Activated CD4-positive, alpha-beta T cell treated with anti-CD3 and anti-CD28 coated beads for 24 hours (primary cell): ENCODE measurements at places on chromosomes 1 and 21.

GRCh38 chr1:208088319-208088718, 155.9 kb downstream of the PLXNA2 start:
- no peak for DNase-seq

- DNase-seq: no peak
Observed at GRCh38 chr1:39086865-39087409, 60.8 kb downstream of the NDUFS5 start.

DNA sequence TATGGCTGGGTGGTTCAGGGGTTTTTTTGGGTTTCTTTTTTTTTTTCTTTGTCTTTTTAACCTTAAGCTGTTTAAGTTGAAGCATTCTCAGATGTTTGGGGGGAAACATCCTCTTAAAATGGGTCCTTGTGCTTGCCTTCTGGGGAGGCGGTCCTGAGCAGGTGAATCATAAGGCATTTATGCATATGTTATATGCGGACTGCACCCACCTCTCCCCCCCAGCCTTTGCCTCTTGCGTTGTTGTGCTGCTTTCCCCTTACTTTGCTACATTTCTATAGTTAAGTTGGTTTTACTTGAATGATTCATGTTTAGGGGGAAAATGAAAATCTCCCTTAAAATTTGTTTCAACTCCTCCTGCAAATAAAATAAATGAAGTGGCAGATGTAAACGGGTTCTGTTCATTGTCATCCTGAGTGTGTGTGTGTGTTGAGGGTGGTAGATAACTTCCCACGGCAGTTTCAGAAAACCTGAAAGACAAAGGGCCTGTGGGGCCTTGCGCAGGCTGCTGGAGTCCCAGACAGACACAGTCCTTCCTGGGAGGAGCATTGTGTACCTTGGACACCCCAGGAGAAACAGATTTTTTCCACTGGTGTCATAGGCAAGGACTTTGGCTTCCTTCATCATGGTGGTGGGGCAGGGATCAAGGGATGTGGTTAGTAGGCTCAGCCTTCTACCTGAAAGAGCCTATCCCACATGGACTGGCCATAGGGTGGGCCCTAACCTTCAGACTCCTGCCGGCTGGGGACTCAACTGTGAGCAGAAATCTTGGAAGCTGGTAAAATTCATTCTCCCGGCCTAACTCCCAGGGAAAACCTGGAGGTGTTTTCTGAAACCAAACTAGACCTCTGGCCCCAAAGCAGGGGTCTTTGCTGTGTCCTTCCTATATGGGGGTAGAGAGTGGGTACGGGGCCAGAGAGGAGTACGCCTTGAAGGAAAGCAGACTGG, 926 bp upstream of the SH3D21 start:
- no peak for DNase-seq

- no peak for DNase-seq
Observed at GRCh38 chr1:19372136-19372514, 60.0 kb downstream of the SLC66A1 start.

DNA sequence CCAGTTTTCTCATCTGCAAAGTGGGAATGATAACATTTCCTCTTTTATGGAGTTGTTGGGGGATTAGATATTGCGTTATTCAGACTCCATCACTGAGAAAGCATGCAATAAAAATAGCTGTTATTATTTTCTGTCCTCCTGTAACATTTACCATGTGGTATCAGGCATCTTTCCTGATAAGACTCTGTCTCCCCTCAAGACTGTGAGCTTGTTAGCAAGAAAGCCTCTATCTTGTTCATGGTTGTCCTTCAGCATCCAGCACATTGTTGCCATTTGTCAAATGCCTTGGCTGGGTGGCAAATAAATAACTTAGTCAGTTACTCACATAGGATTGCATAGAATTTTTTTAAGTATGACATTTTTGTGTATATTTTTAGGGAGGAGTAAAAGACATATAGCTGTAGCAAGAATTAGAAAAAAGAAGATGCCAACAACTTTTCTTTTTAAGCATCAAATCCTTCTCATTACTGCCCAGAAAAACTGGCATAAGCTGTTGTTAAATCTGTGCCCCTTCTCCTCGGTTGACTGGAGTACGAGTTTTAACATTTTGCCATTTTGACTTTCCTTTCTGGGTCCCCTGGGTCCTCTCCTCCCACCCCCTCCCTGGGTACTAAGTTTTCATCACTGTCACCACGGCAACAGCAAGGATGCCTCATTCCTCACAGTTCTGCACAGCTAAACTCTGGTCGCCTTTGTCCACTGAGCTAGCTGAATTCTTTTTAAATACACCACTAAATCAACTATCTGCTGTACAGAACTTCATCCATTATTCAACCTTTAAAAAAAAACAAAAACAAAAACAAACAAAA, 1.0 kb upstream of the JAM2 start:
- no peak for DNase-seq

GRCh38 chr1:89725011-89725370, 92.1 kb downstream of the LRRC8C start:
- DNase-seq: no peak

GRCh38 chr21:15521644-15522001, 208.2 kb upstream of the USP25 start:
- no peak for DNase-seq

- DNase-seq: no peak
Observed at GRCh38 chr1:20480951-20481617, 4.9 kb downstream of the CAMK2N1 start.

DNA sequence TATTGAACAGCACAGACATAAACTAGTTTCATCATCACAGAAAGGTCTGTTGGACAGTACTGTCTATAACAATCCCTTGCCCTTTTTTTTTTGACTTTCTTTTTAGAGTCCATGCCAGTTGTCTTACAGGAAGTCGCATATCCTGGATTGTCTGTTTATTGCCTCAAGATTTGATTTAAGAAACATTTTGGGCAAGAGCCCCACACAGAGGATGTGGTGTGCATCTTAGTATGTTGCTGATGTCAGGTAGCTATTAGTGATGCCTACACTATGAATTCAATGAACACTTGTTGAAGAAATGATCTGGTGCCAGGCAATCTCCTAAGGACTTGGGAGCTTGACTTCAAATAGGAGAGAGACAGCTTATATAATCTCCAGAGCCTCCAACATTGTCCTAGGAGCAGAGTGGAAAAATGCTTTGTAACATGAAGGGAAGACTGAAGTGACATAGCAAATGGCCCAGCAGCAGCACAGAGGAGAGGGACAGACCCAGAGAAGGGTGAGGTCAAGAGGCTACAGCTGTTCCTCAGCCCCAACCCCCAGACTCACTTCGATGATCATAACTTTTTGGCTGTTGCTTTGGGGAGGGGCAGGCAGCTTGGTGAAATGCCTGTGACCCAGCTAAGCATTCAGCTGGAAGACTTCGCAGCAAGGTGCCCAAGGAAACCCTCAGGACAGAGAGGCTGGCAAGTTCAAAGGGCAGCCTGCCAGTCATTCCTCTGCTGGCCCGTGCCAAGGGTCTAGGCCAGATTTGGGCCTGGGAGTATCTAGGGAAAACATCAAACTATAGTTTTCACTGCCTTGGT, 7.5 kb upstream of the RAB29 start:
- DNase-seq: no peak

DNA sequence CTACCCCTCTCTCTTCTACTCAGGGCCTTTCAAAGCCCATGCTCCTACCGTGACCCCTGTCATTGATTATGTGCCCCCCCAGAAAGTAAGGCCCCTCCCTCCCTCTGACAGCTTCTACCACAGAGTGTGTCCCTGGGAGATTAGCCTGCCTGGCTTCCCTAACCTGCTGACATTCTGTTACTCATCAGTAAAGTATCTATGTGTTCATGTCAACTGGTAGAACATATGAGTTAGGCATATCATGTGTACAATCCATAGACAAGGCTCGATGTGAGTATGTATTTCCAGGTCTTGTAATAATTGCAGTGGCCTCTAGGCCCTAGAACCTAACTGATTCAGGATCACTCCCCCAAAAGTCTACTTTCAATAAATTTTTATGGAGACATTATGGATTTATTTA, 120.0 kb downstream of the GIPC2 start:
- DNase-seq: no peak

GRCh38 chr1:60861961-60862567, 220.3 kb upstream of the NFIA start:
- DNase-seq: no peak

DNA sequence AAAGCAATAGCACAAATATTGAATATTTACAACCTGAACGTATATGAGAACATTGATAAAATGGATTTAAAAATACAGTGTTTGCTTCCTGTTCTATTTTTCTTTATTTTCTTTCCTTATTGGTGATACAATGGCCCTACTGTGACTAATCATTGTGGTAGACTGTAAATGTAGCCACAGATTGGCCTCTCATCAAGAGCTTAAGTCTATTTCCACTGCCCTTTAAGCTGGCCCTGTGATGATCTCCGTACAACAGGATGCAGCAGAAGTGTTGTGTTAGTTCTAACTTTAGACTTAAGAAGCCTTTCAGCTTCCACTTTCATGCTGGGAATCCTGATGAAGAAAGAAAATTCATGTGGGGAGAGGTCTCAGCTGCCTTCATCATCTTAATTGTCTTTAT, 285.6 kb upstream of the B3GALT2 start:
- no peak for DNase-seq

- no peak for DNase-seq
Observed at GRCh38 chr1:26811708-26812107, 14.8 kb upstream of the ZDHHC18 start.

GRCh38 chr1:187074445-187075048, 245.8 kb downstream of the PLA2G4A start:
- no peak for DNase-seq

GRCh38 chr1:215566556-215567490, at the start of gene KCTD3:
Gene KCTD3, plus strand, starts transcription at chr1:215567304. Its CDS starts 382 bp downstream, at chr1:215567686.
- no peak for DNase-seq

DNA sequence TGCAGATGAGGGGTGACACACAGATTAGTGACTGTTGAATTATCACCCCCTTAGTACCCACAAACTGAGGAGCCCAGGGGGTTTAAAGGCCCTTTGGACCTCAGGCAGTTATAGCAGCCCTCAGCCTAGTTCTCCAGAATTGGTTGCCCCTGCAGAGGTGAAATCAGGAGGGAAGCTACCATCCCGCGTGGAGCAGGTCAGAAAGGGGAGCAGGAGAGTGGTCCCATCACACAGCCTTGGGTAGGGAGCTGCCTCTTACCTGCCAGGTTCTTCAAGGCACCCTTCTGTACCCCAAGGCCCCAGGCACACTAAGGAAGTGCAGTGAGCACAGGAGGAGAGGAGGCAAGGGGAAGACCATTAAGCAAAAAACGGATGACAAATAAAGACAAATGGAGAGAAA, 121.2 kb upstream of the TNR start:
- DNase-seq: no peak

- DNase-seq: no peak
Observed at GRCh38 chr1:50661626-50662025, 238.4 kb upstream of the DMRTA2 start.

DNA sequence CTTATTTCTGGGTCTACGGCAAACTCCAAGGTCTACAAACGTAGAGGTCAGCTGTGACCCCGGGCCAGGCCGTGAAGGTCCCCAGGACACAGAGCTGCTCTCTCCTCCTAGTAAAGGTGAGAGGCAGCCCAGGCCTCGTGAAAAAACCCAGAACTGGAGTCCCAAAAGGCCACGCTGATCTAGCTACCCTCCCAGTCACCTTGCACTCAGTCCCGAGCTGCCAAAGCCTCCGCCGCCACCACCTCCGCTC, 125 bp downstream of the ATP5PF start:
- DNase-seq: no peak

DNA sequence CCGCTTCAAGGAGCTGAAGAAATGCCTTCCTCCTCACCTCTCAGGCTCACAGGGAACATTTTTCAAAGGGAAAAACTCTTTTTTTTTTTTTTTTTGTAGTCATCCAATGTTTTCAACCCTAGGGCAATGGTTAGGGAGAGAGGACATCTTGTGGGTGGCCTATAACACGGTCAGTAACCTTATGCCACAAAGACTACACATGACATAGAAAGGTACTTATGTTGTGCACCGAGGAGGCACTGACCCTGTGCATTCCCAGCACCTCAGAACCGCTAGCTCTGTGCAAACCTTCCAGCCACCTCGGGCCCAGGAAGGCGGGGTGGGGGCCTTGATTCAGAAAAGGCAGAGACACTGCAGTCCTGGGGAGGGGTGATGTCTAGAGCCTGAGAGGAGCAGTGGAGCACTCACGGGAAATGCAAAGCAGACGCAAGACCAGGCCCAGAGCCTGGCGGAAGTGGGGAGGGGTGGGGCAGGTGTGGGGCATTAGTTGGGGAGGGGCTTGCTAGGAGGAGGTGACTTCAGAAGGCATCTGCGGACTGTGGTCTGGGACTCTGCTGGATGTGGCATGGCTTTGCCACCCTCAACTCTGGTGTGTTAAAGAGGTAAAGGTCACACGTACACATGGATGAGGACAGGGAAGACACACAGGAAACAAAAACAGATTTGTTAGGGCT, 68.6 kb downstream of the MDM4 start:
- DNase-seq: no peak

DNA sequence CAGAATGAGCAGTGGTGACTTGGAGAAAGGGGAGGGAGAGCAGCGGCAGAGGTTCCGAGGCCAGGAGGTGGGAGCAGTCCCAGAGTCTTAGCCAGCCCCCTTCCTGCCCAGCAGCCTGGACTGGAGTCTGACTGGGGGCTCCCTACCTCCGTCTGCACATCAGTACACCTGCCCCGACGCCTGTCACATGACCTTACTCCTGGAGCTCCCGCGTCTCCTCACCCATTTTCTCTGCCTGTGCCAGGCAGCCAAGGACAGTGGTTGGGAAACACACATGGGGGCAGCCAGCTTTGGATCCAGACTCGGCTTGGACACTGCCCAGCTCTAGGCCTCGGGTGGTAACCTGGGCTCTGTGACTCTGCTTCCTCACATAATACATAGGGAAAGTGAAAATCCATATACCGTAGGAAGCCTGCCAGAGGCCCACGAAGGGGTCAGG, 16.9 kb downstream of the ACTRT2 start:
- no peak for DNase-seq

GRCh38 chr1:201500670-201501120, 6.2 kb downstream of the CSRP1 start:
- no peak for DNase-seq

DNA sequence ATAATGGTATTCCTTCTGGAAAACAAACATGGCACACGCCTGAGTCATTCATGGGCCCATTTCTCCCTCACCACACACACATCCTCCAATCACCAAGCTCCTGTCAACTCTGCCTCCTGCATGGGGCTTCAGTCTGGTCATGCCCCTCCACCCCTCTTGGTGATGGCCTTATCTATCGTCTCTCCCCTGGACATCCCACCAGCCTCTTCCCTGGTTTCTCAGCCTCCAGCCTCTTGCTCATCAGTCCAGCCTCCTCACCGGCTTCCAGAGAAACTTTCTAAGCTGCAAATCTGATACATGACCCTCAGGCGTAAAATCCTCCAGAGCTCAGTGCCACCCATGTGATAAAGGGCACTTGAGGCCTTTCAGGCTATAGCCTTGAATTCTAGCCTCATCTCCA, 243.9 kb downstream of the FOXD2 start:
- no peak for DNase-seq

- no peak for DNase-seq
Observed at GRCh38 chr1:67020304-67020703, 33.6 kb downstream of the SLC35D1 start.

- no peak for DNase-seq
Observed at GRCh38 chr1:198056255-198056654, 100.5 kb upstream of the NEK7 start.
